DMS153 (cell line): ENCODE measurements at places on chromosomes 1 and 21.

- no peak for DNase-seq
Observed at GRCh38 chr1:46148318-46148717, 15.9 kb upstream of the PIK3R3 start.

GRCh38 chr1:230368871-230369270 lies 57.3 kb downstream of the PGBD5 start:
- no peak for DNase-seq

DNA sequence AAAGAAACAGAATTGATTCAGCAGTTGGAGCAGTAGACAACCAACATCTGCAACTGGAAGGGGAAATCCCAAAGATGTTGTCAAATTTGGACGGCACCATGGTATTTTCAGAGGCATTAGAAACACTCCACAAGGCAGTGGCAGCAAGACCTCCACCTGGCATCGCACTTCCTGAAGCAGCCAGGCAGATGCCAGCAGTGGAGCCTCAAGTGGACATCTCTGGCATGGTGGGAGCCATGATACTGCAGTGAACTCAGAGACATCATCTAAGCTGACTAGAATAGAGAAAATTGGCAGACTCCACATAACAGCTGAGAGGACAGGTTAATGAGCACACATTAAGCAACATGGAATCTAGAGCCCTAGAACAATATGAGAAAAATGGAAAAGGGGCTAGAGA lies 33.9 kb upstream of the RGS8 start:
- DNase-seq = no peak

GRCh38 chr1:55301912-55302311 lies 86.7 kb upstream of the USP24 start:
- no peak for DNase-seq

DNA sequence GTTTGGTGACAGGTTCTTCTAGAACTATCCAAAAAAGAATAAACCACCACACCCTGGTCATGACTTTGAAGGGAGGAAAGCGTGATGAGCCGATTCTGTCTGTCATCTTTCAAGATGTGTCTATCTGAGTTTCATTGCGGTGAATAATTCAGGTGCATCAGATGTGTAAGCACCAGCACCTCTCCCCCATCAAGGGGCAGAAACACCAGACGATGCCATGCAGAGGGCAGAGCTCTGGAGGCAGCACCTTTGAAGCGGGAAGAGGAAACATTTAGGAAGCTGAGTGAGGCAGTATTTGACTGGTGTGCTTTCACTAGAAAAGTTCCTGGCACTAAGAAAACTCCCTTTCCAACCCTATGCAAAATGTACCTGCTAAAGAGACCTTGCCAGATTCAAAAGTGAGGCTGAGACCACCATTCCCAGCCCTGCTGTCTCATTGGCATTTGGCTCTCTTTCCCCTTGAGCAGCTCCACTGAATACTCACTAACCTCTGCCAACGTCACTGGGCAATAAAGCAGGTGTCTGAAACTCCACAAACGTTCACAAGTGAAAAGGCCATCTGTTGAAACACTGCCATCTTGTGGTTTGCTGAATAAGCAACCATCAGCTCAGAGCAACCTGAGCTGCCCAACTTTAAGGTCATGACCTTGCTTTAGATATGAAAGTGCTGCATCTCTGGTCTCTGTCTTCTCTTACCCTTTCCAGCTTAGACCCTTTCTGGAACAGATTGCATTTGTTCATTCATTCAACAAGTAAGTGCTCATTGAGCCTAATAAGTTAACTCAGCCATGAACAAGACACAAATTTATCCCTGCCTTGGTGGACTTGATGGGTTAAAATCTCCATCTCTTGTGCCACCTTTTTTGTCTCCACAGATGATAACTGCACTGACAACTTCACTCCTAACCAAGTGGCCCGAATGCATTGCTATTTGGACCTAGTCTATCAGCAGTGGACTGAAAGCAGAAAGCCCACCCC lies 228.6 kb downstream of the PAPPA2 start:
- peak; percentile 85 for DNase-seq

GRCh38 chr1:53665996-53666395 lies 73.0 kb downstream of the GLIS1 start:
- DNase-seq = no peak

DNA sequence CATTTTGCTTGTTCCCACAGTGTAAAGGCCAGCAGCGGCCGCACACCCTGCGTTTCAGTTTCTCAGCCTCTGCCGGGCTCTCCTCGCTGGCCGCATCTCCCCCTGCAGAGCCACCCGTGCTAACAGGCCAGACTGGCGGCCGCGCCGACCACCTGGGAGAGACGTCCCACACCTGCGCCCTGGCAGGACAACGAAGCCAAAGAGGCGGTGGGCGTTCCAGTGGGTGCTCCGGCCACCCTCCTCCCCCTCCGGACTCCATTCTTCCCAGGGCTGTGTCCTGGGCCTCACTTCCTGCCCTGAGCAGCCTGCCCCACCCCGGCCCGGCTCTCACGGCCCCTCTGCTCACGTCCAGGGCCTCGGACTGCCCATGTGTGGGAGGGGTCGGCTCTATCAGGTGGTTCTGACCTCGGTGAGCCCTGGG lies 31.9 kb upstream of the SLC19A1 start:
- DNase-seq = no peak

- no peak for DNase-seq
Observed at GRCh38 chr1:107879346-107879745, 85.6 kb downstream of the VAV3 start.

- DNase-seq = no peak
Observed at GRCh38 chr1:172320733-172321132, 99.8 kb upstream of the C1orf105 start.

GRCh38 chr1:50491142-50491541 lies 67.9 kb upstream of the DMRTA2 start:
- no peak for DNase-seq

DNA sequence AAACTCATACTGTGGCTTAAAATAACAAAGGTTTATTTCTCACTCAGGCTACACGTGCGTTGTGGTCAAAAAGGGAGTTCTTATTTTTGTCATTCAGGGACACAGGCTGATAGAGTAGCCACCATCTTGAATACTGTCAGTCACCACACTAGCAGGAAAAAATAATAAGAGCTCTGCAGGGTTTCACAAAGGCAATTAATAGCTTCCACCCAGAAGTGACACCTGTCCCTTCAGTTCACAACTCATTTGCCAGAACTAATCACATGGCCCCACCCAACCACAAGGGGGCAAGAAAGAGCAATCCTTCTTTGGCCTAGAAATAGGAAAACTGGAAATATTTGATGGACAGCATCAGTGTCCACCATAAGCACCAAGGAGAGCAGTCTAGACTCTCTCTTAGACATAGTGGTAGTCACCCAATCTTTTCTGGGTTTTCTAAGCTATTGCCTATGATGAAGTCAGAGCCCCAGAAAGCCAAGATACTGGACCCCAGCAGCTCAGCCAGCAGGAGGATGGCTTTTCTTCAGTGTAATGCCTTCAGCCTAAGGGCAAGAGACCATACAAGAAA lies 8.2 kb downstream of the HAPLN2 start:
- DNase-seq = peak; percentile 25

- no peak for DNase-seq
Observed at GRCh38 chr21:33135925-33136324, 66.0 kb downstream of the OLIG1 start.

GRCh38 chr1:157113631-157114030 lies 14.0 kb upstream of the ETV3L start:
- no peak for DNase-seq

DNA sequence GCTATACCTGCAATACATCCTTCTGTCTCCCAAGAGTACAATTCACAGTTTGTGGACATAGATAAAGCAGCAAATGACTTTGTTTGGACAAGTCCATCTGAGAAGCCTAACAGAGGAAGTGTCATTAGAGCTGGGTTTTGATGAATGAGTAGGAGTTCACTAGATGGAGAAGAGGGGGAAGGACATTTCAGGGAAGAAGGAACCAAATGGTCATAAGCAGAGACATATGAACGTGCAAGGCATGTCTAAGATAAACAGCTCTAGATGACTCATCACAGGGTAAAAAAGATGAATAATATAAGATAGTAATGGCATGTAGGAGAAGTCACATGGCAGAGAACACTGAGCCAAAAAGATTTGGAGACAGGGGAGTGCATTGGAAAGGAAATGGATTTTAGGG lies 54.5 kb downstream of the HMGB4 start:
- DNase-seq = no peak

- no peak for DNase-seq
Observed at GRCh38 chr1:3707939-3708328, 44.3 kb upstream of the CCDC27 start.

- DNase-seq = no peak
Observed at GRCh38 chr1:152811050-152811449, 721 bp upstream of the LCE1B start.

DNA sequence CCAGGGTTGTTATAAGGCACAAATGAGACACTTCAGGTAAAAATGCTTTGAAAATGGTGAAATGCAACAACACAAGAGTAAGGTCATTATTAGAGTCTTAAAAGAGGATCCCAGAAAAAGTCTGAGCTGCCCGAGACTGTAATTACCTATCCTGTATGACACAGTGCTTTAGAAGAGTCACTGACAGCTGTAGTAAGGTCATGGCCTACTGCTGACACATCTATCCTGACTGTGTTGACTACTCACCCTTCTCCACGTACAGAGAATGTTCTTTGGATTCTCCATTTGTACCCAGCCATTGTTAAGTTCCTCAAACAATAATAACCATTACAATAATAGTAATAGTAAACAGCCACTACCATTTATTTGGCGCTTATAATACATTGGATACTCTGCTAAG lies 104.4 kb downstream of the CACHD1 start:
- no peak for DNase-seq

DNA sequence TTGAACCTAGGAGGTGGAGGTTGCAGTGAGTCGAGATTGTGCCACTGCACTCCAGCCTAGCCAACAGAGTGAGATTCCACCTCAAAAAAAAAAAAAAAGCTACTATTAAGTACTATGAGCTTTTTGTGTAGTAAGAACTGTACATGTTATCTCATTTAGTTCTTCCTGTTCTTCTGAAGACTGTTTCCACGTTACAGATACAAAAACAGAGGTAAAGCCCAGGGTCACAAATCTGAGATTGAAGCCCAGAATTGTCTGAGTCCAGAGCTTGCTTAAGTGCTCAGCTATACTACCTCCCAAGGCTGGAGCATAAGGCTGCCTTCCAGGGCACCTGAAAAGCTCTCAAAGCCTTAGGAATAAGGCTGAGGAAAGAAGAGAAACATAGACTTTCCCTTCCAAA lies 2.9 kb downstream of the FABP3 start:
- DNase-seq = no peak

GRCh38 chr1:230891413-230891812 lies 23.1 kb upstream of the C1orf198 start:
- DNase-seq = no peak

GRCh38 chr1:19373211-19374082 lies 61.3 kb downstream of the SLC66A1 start:
- DNase-seq = no peak

GRCh38 chr1:20311289-20311688 lies 20.6 kb downstream of the VWA5B1 start:
- no peak for DNase-seq

- peak; percentile 57 for DNase-seq
Observed at GRCh38 chr1:98661544-98662355, at the start of gene SNX7. SNX7 (plus strand) TSS chr1:98661721; CDS start chr1:98661732, 11 bp downstream.

DNA sequence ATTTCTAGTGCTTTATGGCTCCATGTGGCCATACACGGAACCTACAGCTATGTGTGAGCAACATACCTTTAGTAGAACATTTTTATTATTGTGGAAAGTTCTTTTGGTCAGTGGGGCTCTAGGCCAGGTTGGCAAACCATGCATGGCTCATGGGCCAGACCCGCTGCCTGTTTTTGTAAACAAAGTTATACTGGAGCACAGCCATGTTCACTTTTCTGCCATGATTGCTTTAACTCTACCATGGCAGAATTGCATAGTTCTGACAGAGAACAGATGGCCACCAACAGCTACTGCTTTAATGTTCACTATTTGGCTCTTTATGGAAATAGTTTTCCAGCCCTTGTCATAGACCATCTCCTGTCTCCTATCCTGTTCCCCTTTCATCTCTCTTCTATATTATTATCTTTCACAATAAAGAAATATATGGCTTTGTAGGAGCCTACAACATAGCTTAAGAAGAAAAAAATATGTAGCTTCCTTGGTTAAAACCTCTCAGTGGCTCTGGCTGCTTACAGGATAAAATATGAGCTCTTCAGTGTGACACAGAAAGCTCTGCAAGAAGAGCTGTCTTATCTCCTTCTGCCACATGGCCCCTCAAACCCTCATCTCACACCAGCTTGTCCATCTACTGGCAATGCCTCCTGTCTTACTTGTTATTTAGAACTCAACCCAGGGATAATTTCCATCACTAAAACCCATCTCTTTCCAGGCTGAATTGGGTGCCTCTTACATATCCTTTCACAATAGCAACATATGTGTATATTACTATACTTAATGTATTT lies 54.6 kb upstream of the RWDD3 start:
- DNase-seq = no peak
